ENCODE measurements at places on chromosomes 4 and X.

DNA sequence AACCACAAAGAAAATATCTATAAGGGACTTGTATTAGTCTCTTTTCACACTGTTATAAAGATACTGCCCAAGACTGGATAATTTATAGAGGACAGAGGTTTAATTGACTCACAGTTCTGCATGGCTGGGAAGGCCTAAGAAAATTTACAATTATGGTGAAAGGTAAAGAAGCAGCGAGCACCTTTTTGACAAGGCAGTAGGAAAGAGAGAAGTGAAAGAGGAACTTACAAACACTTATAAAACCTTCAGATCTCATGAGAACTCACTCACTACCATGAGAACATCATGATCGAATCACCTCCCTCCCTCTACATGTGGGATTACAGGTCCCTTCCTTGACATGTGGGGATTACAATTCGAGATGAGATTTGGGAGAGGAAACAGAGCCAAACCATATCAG is 856.0 kb downstream of the TRAM1L1 start:
- DNase-seq, result no peak

DNA sequence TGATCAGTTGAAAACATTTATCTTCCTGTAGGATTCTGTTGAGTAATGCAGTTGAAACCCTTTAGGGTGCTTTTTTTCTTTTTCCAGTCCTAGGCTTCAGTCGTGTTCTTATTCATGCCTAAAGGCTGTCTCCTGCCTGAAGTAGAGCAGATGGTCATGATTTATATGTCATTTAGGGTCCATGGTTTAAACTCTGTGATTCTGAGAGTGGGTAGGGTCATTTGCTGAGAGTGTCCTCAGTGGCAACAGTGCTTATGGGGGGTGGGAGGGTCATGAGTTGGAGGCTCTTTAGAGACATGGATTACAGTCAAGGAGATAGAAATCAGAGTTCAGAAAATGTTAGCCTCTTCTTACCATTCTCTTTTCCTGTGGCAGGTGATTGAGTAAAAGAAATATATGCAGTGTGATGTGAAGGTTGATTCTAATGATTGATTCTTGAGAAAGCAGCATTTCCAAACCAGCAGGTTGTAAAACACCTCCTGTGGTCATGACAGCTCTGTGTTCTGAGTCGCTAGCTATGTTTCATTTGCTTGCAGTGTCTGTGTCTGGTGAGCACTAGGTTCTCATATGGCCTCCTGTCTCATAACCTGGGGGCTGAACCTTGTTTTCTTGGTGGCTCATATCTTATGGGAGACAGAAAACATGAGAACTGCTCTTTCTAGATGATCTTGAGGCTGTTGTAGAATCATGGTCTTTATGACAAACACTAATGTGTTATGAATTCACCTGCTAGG is 60.4 kb downstream of the JADE1 start:
- no peak for DNase-seq

GRCh38 chr4:4396628-4397440 is 9.9 kb downstream of the NSG1 start:
- no peak for DNase-seq

DNA sequence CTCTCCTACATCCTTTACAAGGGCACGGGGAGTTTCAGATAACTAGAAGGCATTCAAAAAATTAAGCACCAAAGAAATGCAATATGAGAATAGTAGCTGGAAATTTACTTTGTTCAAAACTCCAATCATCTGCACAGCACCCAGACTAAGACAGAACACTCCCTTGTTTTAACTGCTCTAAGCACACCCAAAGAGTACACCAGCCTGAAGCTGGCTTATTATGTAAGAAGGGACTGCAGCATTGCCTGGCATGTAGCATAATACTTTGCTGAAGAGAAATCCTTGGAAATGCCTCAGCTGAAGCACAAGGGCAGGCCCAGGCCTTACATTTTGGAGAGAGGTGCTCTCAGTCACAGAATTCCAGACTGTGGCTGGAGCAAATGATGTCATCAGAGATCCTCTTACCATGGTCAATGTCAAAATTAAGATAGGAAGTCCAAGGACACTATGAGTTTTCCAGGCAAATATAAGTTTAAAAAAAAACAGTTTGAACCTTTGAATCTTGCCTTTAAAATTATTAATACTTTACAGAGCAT is 14.8 kb downstream of the ARHGEF6 start:
- DNase-seq, result no peak

DNA sequence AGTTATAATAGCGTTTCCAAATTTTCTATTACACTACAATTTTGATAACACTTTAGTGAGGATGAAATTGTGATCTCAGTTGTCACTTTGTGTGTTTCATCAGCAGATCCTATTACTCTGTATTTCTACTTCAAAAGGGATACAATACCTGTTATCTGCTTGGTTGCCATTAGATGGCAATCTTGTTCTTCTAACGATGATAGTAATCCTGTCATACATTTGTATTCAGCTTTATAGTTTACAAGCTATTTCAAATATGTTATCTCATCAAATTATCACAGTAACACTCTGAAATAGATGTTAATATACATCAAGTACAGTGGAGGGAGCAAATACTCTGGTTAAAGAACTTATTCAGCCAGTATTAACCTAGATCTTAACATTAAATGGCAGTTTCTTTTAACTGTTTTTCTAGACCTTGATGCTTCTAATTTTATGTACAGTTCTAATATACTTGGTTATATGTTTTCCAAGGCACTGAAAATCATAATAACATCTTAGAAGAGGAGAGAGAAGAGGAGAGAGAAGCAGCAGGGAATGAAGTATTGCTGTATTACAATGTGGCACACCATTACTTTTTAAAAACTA is 292.0 kb downstream of the CCSER1 start:
- DNase-seq, result no peak

DNA sequence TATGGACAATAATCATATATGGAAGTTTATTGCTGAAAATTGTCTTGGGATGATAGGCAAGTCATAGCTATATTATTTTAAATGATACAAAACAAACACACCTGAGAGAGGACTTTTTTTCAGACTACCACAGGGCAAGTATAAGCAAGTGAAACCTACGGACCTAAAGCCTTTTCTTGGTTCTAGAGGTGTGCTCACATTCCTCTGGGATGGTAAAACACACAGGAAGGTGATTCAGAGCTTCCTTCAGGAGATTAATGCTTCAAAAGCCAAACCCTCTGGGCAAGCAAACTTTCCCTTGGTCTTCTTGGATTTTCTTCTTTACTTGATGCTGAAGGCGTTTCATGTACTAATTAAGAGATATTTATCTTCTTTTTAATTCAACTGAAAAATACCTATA is 60.1 kb upstream of the ACSL4 start:
- no peak for DNase-seq

GRCh38 chrX:104255465-104255864 is 732 bp upstream of the ESX1 start:
- DNase-seq, result no peak

DNA sequence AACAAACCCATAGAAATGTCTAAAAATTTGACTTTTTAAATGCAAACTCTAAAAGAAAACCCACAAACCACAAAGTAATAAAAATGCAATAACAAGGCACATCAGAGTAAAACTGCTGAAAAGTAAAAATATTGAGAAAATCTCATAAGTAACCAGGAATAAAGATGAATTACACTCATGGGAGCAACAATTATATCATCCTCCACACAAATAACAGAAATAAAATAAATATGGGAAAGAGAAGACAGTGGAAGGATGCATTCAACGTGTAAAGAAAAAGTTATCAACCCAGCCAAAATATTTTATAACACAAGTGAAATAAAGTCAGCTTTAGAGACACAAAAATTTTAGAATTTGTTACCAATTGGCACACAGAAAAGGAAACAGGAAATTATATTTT is 1420.2 kb downstream of the PCDH18 start:
- DNase-seq, result no peak

- no peak for DNase-seq
Measured at GRCh38 chrX:144566592-144566991, 680.7 kb upstream of the SPANXN1 start.

All from stimulated activated CD8-positive, alpha-beta memory T cell treated with anti-CD3 and anti-CD28 coated beads, Interleukin-4, amount 100 ng/mL, for 1 hour (primary cell).